ENCODE measurements at places on chromosomes 4 and X.
A peak's percentile ranks its signal among the peaks of the same experiment; 100 is the strongest.

DNA sequence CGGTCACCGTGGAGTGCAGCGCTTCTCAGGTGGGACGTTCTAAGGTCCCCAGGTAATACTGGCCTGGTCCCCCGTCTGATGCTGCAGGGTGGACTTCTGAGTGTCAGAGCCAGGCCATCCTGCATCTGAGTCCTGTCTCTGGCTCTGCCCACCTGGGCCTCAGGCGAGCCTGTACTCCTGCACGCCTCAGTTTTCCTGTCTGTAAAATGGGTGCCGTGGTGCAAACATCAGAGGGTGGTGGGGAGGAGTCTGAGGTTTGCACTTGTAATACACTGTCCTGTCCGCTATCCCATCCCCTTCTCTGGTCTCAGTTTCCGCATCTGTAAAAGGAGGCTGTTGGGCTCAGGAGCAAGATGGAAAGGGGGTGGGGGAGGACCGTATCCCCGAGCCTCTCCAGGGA is 41.3 kb downstream of the SORCS2 start:
- DNase-seq, result no peak

DNA sequence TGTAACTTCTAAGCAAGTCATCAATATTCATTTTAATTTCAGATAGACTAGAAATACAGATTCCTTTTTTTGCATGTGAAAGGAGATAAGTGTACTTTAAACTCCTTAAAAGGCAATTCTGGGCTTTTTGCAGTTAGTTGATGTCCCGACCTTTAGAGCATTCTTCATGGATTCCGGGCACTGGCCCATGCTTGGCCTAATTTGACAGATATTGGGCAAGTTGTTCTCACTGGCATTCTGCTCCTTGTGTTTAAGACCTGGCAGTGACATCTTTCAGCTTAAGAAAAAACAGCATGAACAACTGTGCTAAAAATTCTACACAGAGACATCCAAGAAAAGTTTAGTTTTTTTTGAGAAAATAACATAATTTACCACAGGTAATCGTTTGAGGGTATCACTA is 1037.2 kb downstream of the PCDH18 start:
- no peak for DNase-seq

DNA sequence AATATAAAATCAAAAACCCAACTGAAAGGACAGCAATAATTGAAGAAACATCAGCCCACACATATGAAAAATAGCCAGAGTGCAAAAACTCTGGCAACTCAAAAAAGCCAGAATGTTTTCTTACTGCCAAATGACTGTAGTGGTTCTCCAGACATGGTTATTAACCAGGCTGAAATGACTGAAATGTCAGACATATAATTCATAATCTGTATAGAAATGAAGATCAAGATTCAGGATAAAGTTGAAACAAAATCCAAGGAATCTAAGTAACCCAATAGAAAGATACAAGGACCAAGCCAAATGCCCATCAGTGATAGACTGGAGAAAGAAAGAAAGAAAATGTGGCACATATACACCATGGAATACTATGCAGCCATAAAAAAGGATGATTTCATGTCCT is 553.3 kb upstream of the KLHL4 start:
- no peak for DNase-seq

GRCh38 chrX:147763131-147763530 is 148.6 kb upstream of the FMR1 start:
- DNase-seq, result no peak

- peak; percentile 48 for DNase-seq
These were observed 275.2 kb downstream of the QDPR start for GRCh38 chr4:17236686-17237085.

GRCh38 chr4:147828331-147828905 is 96.5 kb downstream of the ARHGAP10 start:
- peak; percentile 40 for DNase-seq

DNA sequence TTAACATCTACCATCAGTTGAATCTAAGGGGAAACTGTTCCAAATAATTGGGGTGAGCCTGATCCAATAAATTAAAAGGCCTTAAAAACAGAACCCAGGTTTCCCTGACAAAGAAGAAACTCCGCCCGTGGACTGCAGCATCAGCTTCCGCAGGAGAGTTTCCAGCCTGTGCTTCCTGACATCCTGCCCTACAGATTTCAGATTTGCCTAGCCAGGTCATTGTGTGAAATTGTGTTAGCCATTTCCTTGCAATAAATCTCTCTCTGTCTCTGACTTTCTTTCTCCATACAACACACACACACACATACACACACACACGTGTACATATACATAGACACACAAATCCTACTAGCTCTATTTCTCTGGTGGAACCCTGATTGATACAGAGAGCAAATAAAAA is 48.3 kb upstream of the LCORL start:
- no peak for DNase-seq

GRCh38 chr4:163251204-163251603 is 81.2 kb downstream of the NPY1R start:
- no peak for DNase-seq

GRCh38 chr4:83875437-83875836 is 339.5 kb downstream of the GPAT3 start:
- DNase-seq, result no peak
